Lung (tissue), 17 donors: ENCODE measurements at places on chromosomes 4 and X. TPM values are rescaled to one million over a fixed set of nuclear protein-coding genes. Genes with fewer than 3 reads are reported as not detected.

DNA sequence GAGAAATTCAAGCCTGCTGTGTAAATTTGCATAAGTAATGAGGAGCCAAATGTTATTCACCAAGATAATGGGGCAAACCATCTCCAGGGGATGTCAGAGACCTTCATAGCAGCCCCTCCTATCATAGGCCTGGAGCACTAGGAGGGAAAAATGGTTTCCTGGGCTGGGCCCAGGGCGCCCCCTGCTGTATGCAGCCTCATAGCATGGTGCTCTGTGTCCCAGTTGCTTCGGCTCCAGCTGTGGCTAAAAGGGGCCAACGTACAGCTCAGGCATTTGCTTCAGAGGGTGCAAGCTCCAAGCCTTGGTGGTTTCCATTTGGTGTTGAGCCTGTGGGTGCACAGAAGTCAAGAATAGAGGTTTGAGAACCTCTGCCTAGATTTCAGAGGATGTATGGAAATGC is 859.3 kb downstream of the RPA4 start:
- no peak overlapping the region for H3K4me3 ChIP-seq
- H3K36me3 ChIP-seq = no peaks in the 10 kb centered on the region
- H3K27me3 ChIP-seq = peaks cover 6% of the 10 kb centered on the region
- no peaks in the 10 kb centered on the region for H3K4me1 ChIP-seq

- no peak overlapping the region for H3K27ac ChIP-seq
- no peak overlapping the region for H3K4me3 ChIP-seq
- no peaks in the 10 kb centered on the region for H3K27me3 ChIP-seq
- no peaks in the 10 kb centered on the region for H3K4me1 ChIP-seq
- no peaks in the 10 kb centered on the region for H3K36me3 ChIP-seq
Measured at GRCh38 chr4:43456383-43456782, 563.9 kb downstream of the GRXCR1 start.

DNA sequence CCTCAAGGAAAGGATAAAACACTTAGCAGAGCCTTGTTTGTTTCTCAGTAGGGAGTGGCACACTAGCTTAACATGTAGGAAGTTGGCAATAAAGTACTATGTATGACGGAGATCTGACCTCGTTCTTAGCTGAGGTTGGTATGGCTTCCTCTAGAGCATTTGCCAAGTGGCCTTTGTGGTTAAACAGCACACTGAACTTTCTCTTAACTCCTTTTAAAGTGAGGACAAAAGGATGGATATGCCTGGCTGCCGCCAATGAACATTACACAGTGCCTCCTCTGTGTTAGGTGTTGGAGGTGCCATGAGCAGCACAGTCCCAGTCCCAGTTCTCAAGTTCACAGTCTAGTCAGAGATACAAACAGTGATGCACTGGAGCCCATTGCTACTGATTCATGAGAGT is 54.4 kb downstream of the VGLL1 start:
- no peak overlapping the region for H3K4me3 ChIP-seq
- peaks cover 10% of the 10 kb centered on the region for H3K27me3 ChIP-seq
- DNase-seq = no peak
- no peaks in the 10 kb centered on the region for H3K4me1 ChIP-seq

DNA sequence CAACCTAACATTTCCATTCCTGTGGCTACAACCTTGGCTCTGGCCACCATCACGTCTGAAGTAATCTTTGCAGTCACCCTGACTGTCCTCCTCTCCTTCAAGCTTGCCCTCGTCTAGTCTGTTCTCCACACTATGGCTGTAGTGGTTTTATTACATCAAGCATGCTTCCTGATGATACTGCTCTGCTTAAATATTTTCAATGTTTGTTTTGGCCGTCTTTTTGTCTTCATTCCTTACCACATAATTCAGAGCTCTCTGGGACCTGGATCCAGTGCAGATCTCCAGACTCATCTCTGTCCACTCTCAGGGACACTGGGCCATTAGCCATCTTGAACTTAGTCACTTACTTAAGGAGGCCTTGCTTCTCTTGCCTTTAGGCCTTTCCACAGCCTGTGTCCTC is 27.7 kb upstream of the FREM3 start:
- no peak for DNase-seq
- no peaks in the 10 kb centered on the region for H3K4me1 ChIP-seq
- H3K36me3 ChIP-seq = no peaks in the 10 kb centered on the region
- no peak overlapping the region for H3K4me3 ChIP-seq

DNA sequence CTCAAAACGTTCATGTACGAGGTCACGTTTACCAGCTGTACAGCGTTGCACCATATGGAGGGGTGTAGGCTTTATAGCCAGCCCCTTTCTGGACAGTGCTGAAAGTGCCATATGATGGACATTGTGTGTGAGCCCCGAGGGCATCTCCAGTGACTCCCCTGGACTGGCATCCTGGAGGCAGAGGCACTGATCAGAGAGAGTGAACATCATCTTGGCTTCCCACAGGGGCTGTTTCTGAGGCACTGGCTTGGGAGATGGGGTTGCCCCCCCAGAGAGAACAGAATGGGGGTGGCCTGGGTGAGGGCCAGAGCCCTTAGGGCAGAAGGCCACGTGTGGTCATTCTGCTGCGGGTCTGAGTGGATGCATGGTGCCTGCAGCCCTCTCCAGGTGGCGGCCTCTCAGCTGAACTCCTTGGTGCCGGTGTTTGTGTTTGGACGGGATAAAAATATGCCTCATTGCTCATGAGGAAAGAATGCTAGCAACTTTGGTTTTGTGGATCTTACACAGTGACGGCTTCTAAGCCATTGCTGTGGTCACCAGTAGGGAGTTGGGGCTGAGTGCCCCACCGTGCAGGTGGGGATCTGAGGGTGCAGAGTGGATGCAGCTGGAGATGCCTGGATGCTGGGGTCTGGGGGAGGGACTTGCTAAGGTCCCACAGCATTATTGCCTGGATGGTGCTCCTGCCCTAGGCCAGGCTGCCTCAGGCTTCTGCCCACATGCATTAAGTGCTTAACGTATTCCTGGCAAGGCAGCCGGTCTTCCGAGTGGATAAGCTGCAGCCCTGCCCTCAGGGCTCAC is 3.4 kb downstream of the WFS1 start:
- peak; percentile 40 for DNase-seq
- H3K4me1 ChIP-seq = peaks cover 55% of the 10 kb centered on the region
- H3K27me3 ChIP-seq = no peaks in the 10 kb centered on the region

GRCh38 chrX:153981231-153981630 is 8.7 kb downstream of the TMEM187 start:
- no peak overlapping the region for H3K27ac ChIP-seq
- DNase-seq = no peak
- H3K27me3 ChIP-seq = peaks cover 7% of the 10 kb centered on the region

DNA sequence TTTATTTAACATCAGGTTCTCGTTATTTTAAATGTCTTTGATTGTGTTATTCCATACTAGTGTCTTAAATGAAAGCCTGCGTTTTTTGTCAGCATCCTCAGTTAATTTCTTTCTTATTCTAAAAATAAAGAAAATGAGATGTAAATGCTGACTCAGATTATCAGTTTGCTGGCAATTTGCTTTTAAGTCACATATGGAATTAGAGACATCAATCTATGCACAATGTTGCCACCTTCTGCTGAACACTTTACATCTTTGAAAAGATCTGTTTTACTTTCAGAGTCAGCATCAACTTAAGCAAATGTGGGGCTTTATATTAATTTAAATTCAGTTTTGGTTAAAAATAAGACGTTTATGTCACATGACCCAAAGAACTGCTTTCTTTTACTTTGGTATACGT is 99.2 kb downstream of the ADGRL3 start:
- no peak overlapping the region for H3K27ac ChIP-seq
- peaks cover 6% of the 10 kb centered on the region for H3K4me1 ChIP-seq
- no peak overlapping the region for H3K4me3 ChIP-seq
- no peaks in the 10 kb centered on the region for H3K36me3 ChIP-seq

Gene WDR17
- 7.5 TPM for total RNA-seq

Gene SH3TC1
- 41.7 TPM for total RNA-seq

Gene PPP4R3C
- total RNA-seq = not detected

Gene CDS1
- total RNA-seq = 21.2 TPM

Gene FATE1
- total RNA-seq = 0.37 TPM
